CD4-positive, alpha-beta T cell treated with Interleukin-17A for 4 hours (primary cell): ENCODE measurements at places on chromosomes 7 and 10.

GRCh38 chr10:51910596-51910995 lies 211.2 kb upstream of the CSTF2T start:
- no peak for DNase-seq

DNA sequence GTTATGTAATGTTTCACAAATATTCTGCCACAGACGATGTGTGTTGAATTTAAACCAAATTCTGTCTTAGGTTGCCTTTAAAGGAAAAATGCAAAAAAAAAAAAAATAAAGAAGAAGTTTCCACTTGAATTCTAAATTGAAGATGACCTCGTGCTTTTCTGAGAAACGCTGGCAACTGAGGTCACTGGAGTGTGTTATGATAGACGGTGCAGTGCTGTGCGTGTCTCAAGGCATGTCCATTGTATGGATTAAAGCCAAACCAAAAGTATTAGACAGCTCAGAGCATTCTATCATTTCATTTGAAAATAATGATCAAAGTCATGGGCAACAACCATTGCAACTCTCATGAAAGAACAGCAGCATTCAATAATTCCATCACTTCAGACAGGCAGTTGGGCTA lies 483.9 kb downstream of the GRM8 start:
- DNase-seq, result no peak

DNA sequence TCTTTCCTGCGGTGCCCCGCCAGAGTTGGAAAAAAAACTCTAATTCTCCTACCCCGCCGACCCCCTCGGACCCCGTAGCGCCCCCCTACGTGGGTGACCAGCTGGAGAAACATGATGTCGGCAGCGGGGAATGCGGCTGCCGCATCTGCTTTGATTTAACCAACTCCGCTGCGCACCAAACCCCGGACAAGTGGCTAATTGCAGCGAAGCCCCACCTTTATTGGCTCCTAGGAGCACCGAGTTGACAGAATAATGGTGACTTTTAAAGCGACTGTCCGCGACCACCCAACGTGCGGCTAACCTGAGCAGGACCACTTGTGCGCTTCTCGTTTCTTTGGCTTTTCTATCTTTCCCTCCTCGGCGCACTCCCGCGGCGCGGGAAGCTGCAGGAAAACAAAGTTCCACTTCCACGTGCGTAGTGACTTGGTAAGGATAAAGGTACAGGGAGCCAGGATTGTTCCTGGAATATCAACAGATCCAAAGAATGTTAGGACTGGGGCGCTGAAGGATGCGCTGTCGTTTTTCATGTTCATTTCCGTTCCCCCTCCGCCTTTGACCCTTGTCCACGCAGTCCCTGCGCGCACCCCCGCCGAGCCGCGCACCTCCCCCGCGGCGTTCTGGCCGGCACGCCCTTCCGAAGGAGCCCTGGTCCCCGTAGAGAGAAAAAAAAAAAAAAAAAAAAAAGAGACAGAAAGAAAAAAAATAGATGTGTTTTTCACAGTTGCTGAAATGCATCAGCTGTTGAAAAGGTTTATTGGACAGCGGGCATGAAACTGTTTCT lies 1.4 kb downstream of the WNT16 start:
- no peak for DNase-seq

DNA sequence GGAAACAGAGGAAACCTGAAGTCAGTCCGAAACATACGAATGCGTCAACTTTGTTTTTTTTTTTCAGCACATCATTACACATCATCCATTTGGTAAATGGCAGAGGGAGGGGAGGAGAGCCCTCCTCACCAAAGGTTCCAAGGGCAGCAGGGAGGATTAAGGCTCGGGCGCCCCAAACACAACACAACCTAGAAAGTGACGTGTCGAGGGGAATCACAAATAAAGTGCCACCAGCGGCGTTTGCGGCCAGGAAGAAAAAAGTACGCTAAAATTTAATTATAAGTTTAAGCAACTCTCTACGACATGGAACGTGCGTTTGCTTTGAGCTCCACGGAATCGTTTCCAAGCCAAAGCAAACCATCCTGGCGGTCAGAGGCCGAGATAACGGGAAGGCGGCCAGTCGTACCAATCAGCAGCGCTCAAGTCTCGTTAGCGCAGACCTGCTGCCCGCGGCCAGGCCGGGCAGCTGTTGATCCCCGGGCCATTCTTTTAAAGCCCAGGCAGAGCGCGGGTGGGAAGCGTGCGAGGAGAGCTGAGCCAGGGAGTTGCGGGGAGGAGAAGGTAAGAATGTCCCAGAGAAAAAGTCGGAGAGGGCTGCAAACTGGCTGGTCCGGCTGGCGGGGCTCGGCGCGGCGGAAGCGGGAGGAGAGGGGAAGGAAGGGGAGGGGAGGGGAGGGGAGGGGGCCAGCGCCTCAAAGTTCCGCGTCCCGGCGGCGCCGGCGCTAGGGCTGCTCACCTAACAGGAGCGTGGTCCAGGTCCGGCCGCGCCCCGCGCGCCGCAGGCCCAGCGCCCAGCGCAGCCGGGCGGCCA lies 719 bp downstream of the DPY19L1 start:
- DNase-seq, result peak; percentile 64

DNA sequence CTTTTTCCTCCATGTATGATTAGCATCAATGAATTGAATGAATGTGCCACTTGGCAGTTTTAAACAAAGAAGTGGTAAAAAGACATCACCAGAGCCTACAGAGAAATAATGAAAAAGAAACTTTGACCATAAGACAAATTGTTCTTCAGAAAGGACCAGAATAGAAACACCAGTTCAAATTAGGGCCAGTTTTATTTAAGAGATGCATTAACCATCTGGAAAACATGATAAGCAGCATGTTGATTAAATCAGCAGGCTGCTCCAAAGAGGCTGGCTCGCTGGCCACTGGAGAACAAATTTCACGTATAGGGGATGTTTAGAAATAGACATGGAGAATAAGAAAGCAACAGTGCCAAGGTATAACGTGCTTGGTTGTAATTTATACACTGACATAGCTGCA lies 242.3 kb upstream of the AOAH start:
- DNase-seq, result no peak

- no peak for DNase-seq
Measured at GRCh38 chr10:3647074-3647473, 137.9 kb downstream of the KLF6 start.

DNA sequence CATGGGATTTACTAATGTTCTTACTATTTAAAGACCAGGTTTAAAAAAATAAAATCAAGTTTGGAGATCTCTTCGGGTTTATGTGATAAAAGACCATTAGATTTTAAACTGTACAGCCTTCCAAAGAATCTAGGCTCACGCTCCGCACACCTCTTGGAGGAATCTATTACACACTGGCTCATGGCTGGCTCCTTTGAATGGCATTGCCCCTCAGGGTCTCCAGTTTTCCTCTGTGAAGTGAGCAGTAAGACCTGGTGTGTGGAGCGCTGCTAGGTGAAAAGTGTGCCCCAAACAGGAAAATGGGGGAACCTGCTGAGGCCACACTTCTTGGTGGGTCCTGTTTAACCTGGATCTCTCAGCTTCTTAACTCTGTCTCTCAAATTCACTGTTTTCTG lies 142.3 kb downstream of the KAT6B start:
- DNase-seq, result peak; percentile 5

DNA sequence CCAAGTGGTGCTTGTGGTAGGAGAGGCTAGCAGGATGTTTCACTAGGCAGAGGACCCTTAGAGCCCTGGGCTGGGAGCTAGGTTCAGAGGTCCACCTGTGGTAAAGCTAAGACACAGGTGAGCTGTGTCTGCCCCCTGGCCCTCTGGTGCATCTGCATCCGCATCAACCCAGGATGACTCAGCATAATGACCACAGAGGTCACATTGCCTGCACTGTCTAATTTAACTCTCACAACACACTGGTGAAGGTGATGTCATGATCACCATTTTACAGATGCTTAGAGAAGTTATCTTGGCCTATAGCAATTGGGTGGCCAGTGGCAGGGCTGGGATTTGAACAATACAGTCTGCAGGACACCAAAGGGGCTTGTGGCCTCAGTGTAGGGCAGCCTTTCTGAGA lies 33.1 kb downstream of the HABP2 start:
- DNase-seq, result no peak

DNA sequence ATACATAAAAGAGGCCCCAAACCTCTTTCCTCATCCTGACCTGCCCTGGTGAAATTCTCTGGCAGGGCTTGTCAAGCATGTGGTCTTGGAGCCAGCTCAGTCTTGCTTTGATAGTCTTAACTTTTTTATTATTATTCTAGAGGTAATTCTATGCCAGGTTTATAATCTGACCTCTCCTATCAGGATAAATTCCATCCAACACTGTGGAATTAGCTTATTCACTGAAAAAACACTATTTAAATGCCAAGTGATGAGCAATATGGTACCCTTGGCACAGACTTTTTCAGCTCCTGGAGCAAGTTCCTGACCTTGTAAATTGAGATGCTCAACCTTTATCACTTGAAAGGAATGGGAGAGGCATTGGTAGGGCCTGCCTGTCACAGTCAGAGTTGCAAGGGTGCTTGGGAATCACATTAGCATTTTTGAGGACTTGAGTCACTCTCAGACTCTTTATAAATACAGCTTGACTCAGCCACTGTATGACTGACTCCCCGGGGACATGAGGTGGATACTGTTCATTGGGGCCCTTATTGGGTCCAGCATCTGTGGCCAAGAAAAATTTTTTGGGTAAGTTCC lies at the start of gene CPA4:
Gene CPA4 (plus strand): TSS at position 480 of the 576 bp plus-strand sequence. CDS start 20 bp downstream, at position 500.
- no peak for DNase-seq

- DNase-seq, result peak; percentile 29
Measured at GRCh38 chr10:96585736-96586418, 935 bp downstream of the TM9SF3 start.

DNA sequence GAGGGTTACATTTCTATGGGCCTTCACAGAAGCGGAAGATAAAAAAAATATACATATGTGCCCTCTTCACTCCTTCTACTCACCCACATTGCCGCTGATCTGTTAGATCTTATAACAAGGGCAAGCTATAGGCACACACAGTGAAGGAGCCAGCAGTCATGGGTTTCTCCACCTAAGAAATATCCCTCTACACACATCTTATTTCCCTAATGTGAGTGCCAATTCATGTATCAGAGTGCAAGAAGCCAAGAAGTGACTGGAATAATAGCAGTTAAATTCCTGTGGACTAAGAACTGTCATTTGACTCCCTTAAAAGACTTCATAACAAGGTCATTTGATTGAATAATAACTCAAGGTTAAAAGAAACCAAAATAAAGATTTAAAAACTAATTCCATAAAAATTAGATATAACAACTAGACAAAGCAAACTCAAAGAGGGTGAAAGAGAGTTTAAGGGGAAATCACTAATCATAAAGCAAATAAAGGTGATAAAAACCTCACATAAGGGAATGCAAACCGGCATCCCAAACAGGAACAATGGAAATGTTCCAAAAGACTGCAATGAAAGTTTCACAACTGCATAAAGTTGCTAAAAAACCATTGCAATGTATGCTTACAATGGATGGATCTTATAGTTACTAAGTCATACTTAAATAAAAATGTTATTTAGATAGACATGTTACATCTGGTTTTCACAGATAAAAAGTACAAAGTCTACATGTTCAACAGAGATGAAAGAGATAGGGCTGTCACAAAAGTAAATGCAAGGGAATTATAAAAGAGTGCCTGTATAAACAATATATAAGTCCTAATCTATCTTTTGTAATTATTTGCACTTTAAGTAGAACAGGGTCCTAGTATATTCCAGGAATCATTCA lies 42.8 kb downstream of the ARHGAP21 start:
- no peak for DNase-seq

GRCh38 chr7:132154695-132155471 lies 421.4 kb downstream of the PLXNA4 start:
- DNase-seq, result no peak

GRCh38 chr10:77511498-77512218 lies 126.0 kb downstream of the KCNMA1 start:
- no peak for DNase-seq

DNA sequence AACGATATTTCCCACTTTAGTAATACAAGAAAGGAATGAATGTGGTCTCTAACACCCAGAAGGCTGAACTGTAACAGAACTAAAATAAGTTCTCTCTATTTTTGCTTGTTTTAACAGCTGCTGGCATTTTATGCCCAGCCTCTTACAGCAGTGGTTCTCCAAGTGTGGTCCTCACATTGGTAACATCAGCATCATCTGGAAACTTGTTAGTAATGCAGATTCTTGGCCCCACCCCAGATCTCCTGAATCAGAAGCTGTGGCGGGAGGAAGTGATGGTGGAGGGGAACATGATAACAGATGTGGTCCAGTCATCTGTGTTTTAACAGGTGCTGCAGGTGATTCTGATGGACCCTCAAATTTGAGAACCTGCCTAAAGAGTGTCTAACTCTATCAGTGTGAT lies 170.1 kb downstream of the TMEM26 start:
- DNase-seq, result no peak

DNA sequence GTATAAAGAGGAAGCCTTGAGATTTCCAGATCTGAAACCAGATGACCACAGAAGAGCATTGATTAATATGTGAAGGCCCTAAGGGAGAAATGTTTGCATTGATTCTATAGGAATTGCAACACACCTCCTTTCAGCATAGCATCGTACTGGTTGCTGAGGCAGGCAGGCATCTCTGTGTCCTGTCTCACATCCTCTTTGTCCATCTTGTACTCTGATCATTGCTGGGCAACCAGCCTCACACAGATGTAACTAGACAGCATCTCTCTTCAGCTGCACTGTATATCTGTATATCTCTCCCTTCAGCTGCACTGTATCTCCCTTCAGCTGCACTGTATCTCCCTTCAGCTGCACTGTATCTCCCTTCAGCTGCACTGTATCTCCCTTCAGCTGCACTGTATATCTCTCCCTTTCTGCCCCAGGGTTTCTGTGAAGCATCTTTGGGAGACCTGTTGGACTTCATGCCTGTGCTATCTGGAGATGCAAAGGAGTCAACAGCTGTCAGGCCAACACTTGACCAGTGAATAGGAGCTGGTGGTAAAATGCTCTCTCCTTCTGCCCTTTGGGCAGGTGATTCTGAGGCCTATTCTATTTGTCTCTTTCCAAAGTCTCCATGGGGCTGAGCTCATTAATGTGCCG lies 40.3 kb downstream of the TMEM178B start:
- DNase-seq, result no peak

GRCh38 chr7:32048970-32049491 lies 21.2 kb downstream of the PDE1C start:
- no peak for DNase-seq

DNA sequence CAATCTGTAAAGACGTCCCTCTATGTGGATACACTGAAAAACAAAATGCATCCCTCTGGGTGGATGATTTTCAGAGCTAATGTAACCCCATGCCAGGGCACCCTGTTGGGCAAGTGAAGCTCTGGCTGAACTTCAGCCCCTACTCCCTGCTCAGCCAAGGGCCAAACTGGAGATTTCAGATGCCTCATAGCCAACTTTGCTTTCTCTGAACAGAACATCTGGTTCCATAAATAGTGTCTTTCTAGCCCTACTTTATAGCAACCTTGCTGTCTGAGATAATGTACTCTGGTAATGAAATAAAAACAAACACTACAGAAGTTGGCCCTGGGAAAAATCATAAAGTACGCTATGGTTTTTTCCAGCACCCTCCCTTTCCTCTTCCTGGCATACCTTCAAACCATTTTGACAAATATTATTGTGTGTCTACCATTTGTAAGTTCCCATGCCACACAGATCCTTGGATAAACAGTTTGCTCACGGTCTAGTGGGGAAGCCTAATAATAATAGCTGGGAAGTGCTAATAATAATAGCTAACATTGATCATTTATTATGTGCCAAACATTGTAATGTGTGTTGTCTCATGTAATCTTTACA lies 3.4 kb downstream of the ENTPD1 start:
- no peak for DNase-seq

- DNase-seq, result no peak
Measured at GRCh38 chr7:131431289-131431688, 103.6 kb downstream of the MKLN1 start.

GRCh38 chr7:93711926-93712325 lies 137.4 kb upstream of the CALCR start:
- DNase-seq, result no peak

GRCh38 chr7:157431951-157432540 lies 95.2 kb downstream of the DNAJB6 start:
- no peak for DNase-seq

GRCh38 chr10:102411341-102412255 lies 7.0 kb downstream of the PSD start:
- no peak for DNase-seq
